ENCODE measurements at places on chromosomes 6 and 20.

GRCh38 chr6:71537717-71538116 is 249.1 kb downstream of the OGFRL1 start:
- H3K27me3 ChIP-seq = no peaks in the 10 kb centered on the region
- no peak overlapping the region for H3K4me3 ChIP-seq
- no peaks in the 10 kb centered on the region for H3K4me1 ChIP-seq
- no peaks in the 10 kb centered on the region for H3K36me3 ChIP-seq

GRCh38 chr20:35304956-35305355 is 12.7 kb upstream of the FAM83C start:
- H3K27ac ChIP-seq = peak overlapping the region; percentile 99
- H3K4me1 ChIP-seq = peaks cover 55% of the 10 kb centered on the region
- no peak for DNase-seq

GRCh38 chr6:144659202-144660182 is 374.4 kb downstream of the UTRN start:
- no peaks in the 10 kb centered on the region for H3K27me3 ChIP-seq
- DNase-seq = peak; percentile 65
- peak overlapping the region; percentile 8 for H3K27ac ChIP-seq
- H3K36me3 ChIP-seq = no peaks in the 10 kb centered on the region
- no peak overlapping the region for H3K4me3 ChIP-seq
- H3K4me1 ChIP-seq = peaks cover 16% of the 10 kb centered on the region

DNA sequence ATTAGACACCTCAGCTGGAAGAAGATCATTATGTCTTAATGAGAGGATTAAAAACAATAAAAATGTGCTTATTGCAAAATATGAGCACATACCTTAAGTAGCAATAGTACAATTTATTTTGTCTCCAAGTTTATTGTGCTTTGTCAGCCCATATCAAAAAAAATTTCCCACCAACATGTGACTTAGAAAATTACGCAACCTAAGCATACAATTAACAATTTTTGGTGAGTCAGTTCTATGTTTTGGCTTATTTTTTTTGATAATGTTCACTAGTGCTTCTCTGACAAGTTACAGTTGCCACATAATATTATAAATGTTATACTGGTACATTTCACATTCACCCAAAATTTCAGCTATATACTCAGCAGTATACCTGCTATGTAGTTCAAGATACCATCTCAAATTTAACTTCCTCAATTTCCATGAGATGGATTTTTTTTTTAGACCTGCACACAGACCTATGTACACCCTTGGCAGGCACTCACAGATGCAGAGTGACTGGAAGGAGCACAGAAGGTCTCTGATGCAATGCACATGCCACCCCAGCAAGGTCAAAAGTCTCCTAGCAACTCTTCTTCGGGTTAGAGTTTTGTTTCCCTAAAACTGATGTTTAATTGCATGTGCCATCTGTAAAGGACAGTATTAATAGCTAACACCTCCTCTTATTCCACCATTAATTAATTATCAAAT is 112.4 kb downstream of the PRKN start:
- H3K27me3 ChIP-seq = no peaks in the 10 kb centered on the region
- no peak for DNase-seq
- H3K36me3 ChIP-seq = no peaks in the 10 kb centered on the region
- H3K27ac ChIP-seq = no peak overlapping the region
- H3K4me1 ChIP-seq = peaks cover 2% of the 10 kb centered on the region

DNA sequence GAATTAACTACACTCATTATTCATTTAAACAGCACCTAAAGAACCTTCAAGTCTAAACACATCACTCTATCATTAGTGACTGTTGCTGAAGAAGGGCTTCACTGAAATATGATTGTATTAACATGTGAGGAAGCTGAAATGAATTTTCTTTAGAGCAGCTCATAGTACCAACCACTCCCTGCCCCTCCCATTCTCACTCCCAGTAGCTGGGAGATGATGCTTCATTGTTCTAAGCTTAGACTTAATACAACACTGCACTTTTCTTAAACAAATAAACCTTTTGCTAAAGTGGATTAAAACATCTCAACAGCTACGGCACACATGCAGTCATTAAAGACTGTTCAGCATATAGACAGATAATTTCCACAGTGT is 63.1 kb downstream of the ATXN1 start:
- H3K4me1 ChIP-seq = peaks cover 5% of the 10 kb centered on the region
- no peaks in the 10 kb centered on the region for H3K36me3 ChIP-seq
- no peaks in the 10 kb centered on the region for H3K27me3 ChIP-seq
- DNase-seq = no peak

DNA sequence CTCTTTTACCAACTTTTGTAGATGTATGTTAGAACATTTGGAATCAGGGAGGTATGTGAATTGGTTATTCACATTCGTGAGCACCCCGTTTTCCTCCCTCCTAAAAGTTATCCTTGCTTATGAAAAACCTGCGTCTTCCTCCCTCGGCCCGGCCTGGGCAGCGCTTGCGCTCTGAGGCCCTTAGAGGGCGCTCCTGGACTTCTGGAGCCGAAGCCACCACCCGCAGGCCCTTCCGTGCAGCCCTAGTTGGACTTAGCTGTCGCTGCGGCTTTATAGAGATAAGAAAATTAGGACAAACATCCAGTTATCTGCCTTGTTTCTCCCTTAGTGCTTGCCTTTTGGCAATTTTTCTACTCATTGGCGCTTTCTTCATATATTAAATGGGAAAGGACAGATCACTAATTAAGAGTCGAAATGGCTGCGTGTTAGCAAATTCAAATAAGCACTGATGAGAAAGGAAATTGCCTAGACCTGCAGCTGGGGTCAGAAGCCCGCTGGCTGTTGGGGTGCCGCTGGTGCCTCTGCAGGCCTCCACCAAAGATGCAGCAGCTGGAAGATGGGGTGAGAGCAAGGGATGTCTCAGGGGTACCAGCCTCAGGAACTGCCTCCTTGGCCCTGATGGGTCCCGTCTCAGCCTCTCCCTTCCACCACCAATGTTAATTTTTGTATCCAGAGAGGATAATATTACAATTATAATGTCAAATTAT is 5.2 kb downstream of the FNDC1 start:
- no peaks in the 10 kb centered on the region for H3K36me3 ChIP-seq
- H3K27me3 ChIP-seq = peaks cover 50% of the 10 kb centered on the region
- no peak overlapping the region for H3K4me3 ChIP-seq
- H3K27ac ChIP-seq = no peak overlapping the region
- H3K4me1 ChIP-seq = peaks cover 7% of the 10 kb centered on the region
- DNase-seq = peak; percentile 58

DNA sequence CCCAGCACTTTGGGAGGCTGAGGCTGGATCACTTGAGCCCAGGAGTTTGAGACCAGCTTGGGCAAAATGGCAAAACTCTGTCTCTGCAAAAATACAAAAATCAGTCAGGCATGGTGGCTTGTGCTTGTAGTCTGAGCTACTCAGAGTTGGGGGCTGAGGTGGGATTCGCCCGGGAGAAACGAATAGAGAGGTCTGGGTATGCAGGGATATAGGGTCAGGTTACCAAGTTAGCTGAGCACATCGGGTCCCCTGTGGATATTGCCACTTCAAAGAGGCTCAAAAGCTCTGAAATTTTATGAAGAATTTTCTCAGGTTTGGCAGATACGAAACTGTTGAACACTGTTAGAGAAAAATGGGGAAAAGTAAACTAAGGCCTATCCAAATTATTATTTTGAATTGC is 120.9 kb upstream of the SGK1 start:
- no peaks in the 10 kb centered on the region for H3K27me3 ChIP-seq
- H3K4me1 ChIP-seq = peaks cover 2% of the 10 kb centered on the region
- H3K36me3 ChIP-seq = no peaks in the 10 kb centered on the region
- H3K27ac ChIP-seq = no peak overlapping the region
- no peak for DNase-seq
- H3K4me3 ChIP-seq = no peak overlapping the region

- no peak overlapping the region for H3K4me3 ChIP-seq
- H3K27me3 ChIP-seq = no peaks in the 10 kb centered on the region
These were observed 111.2 kb upstream of the RIPOR2 start for GRCh38 chr6:25046942-25047341.

DNA sequence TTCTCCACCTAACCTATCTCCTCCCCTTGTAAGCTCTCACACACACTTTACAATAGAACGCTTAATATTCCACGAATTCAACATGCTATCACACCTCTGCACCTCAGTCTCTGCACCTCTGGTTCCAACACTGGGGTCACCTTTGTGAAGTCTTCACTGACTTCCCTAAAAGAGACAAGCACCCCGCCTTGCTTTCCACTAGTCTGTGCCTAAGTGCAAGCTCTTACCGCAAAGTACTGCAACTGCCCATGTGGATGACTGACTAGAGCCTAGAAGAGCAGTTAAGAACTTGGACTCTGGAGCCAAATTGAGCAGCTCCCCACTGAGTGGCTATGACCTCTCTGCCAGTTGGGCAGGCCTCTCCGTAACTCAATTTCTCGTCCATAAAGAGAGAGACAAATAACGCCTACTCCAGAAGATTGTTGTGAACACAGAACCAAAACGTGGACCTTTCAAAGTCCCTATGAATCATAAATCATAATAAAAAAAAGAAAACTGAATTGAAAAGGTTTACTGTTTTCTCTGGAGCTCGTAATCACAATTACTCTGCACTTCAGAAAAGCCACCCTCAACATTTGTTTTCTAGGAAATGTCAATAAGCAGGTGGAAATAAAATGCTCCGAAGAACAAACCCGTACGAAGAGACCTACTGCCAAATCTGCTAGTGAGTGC is 1.2 kb downstream of the IFNGR1 start:
- H3K27ac ChIP-seq = no peak overlapping the region
- peak overlapping the region; percentile 84 for H3K4me3 ChIP-seq
- peaks cover 6% of the 10 kb centered on the region for H3K4me1 ChIP-seq
- no peaks in the 10 kb centered on the region for H3K36me3 ChIP-seq
- H3K27me3 ChIP-seq = no peaks in the 10 kb centered on the region

DNA sequence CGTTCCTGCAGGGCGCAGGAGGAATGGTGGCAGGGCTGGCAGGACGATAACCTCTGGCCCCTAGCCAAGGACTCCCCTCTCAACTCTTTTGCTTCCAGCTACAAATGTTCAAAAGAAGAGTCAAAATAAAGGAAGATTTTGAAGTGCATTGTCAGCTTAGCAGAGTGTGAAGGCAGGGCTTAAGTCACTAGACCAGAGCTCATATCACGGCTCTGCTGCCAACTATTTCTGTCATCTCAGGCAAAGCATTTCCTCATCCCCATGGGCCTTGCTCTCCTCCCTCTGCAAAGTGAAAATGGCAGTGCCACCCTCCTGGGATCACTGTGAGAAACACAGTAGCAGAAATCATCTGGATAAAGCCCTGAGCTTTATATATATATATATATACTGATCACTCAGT is 36.7 kb downstream of the CFAP61 start:
- H3K4me3 ChIP-seq = no peak overlapping the region
- H3K4me1 ChIP-seq = no peaks in the 10 kb centered on the region
- no peaks in the 10 kb centered on the region for H3K36me3 ChIP-seq
- H3K27me3 ChIP-seq = peaks cover 14% of the 10 kb centered on the region
- DNase-seq = no peak

DNA sequence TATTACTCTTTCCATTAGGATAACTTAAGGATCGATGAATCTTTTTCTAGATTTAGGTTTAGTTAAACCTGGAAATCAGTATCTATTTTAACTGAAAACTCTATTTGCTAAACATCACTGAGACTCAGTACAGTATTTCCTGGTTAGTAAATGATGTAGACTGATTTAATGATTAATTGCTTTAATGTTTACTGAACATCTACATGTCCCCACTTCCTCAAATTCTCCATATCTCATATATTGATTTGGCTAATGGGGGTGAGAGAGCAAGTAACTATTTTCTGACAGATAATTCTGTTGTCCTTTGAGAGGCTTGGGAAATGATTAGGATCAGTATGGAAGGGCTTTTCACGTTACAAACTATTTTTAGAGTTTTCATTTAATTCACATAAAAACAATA is 10.3 kb downstream of the MKKS start:
- no peak overlapping the region for H3K27ac ChIP-seq
- H3K27me3 ChIP-seq = no peaks in the 10 kb centered on the region
- DNase-seq = no peak
- H3K36me3 ChIP-seq = peaks cover 4% of the 10 kb centered on the region

GRCh38 chr6:44138717-44139350 is 11.5 kb downstream of the TMEM63B start:
- H3K36me3 ChIP-seq = peaks cover 83% of the 10 kb centered on the region
- H3K4me1 ChIP-seq = no peaks in the 10 kb centered on the region

DNA sequence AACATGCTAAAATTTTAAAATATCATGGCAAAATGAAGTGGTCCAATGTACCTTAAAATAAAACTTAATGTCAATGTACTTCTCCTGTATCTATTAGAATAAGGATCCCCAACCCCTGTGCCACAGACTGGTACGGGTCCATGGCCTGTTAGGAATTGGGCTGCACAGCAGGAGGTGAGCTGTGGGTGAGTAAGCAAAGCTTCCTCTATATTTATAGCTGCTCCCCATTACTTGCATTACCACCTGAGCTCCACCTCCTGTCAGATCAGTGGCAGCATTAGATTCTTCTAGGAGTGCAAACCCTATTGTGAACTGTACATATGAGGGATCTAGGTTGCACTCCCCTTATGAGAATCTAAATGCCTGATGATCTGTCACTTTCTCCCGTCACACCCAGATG is 86.0 kb downstream of the SLC16A10 start:
- no peak for DNase-seq
- no peak overlapping the region for H3K27ac ChIP-seq
- no peak overlapping the region for H3K4me3 ChIP-seq
- H3K27me3 ChIP-seq = no peaks in the 10 kb centered on the region
- peaks cover 3% of the 10 kb centered on the region for H3K4me1 ChIP-seq

DNA sequence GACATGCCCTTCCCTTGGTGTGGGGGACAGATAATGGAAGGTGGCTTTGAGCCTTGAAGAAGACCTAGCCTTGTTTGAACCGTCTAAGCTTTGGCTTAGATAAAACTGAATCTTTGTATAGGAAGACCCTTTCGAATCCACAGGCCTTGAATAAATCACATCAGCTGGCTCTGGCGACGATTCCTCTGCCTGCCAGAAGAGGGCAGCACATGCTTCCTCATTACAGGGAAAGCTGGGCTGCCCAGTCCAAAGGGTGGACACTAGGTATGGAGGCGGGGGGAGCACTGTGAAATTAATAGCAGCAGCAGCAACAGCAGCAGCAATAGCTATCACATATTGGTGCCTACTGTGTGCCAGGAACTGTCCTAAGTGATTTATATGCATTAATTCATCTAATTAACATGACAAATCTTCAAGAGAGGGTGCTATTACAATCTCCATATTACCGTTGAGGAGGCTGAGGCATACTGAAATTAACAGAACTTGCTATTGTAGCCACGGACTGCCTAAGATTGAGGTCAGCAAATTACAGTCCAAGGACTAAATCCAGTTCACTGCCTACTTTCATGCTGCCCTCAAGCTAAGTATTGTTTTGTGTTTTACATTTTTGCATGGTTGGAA is 85.1 kb downstream of the CLIC5 start:
- H3K4me3 ChIP-seq = no peak overlapping the region
- DNase-seq = peak; percentile 68
- peaks cover 6% of the 10 kb centered on the region for H3K4me1 ChIP-seq
- no peaks in the 10 kb centered on the region for H3K36me3 ChIP-seq

- no peak overlapping the region for H3K27ac ChIP-seq
- DNase-seq = peak; percentile 56
- H3K4me1 ChIP-seq = no peaks in the 10 kb centered on the region
- H3K4me3 ChIP-seq = no peak overlapping the region
These were observed 28.4 kb downstream of the LHFPL5 start for GRCh38 chr6:35833536-35833935.

- no peak overlapping the region for H3K27ac ChIP-seq
- no peaks in the 10 kb centered on the region for H3K4me1 ChIP-seq
- no peak for DNase-seq
- no peaks in the 10 kb centered on the region for H3K36me3 ChIP-seq
These were observed 46.7 kb downstream of the SERAC1 start for GRCh38 chr6:158121335-158121734.
